ENCODE measurements at places on chromosomes 1 and 21.

DNA sequence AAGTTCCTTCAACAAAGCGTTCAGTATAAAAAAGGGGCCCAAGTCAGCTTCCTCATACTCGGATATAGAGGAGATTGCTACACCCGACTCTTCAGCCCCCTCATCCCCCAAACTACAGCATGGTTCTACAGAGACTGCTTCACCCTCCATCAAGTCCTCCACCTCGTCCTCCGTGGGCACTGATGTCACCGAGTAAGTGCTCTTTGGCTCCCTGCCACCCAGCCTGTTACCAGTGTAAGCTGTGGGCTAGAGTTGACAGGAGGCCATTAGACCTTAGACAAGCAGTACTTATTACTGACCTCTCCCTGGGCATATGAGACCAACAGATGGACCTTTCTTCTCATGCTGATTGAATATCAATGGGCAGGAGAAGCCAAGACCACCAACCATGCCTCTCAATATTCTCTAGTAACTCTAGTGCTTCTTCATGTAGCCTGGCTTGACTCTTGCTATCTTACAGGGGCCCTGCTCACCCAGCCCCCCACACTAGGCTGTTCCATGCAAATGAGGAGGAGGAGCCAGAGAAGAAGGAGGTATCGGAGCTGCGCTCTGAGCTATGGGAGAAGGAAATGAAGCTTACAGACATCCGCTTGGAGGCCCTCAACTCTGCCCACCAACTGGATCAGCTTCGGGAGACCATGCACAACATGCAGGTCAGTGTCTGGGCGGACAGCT is 20.9 kb upstream of the IPO9 start:
- DNase-seq = peak; percentile 30

- no peak for DNase-seq
Measured at GRCh38 chr1:38098101-38098847, 51.7 kb upstream of the POU3F1 start.

DNA sequence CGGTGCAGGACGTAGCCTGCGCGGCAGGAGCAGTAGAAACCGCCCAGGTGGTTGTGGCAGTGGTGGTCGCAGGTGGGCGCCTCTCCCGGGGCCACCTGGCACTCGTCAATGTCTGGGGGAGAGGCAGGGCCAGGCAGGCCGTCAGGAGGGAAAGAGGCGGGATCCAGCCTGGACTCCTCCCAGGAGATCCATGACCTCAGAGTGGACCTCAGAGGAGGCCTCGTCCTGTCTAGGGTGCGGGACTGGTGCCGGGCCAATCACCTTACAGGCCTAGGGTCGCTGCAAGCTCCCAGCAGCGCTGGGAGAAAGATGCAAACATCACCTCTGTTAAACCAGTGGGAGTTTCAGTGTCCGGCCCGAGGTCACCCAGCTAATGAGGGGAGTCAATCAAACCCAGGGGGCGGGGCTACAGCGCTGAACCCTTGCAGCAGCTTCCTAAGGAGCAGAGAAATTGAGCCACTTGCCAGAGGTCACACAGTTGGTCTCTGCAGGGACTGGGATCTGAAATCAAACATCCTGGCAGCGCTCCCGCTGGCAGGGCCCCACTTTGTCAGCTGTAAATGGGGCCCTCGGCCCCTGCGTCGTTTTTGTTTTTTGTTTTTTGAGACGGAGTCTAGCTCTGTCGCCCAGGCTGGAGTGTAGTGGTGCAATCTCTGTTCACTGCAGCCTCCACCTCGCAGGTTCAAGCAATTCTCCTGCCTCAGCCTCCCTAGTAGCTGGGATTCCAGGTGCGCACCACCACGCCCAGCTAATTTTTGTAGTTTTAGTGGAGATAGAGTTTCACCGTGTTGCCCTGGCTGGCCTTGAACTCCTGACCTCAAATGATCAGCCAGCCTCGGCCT is 1.4 kb downstream of the MASP2 start:
- no peak for DNase-seq

DNA sequence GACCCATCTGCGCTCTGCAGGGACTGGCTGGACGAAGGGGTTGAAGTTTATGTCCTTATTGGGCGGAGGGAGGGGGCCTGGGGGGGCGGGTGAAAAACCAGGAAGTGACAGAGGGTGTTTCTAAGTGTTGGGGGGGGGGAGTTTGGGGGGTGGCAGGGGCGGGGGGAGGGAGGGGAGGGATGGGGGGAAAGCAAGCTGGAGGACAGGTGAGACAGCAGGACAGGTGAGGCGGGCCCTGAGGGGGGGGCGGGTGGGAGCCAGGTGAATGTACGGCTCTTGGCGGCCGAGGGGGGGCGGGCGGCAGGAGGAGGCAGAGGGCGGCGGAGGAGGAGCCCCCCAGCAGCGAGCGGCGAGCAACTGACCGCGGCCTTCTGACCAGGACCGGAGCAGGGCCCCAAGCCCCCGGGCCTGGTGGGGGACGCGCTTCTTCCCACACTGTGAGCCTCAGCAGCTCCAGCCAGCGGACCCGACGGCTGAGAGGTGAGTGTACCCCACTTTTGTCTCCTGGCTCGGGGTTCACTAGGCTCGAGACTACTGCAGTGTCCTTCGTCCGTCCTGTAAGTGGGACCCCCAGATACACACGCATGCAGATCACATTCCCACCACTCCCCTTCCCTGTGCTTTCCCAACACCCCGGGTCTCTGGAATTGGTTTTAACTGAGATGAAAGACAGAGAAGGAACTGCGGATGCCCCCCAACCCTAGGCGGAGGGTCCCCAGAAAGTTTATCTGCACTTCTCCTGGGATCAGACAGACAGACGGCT is at the start of gene ZBTB7B:
Gene ZBTB7B, plus strand, starts transcription at position 339 of the 763 bp plus-strand sequence. CDS start 11,859 bp downstream, outside the sequence.
- DNase-seq = no peak

- DNase-seq = no peak
Measured at GRCh38 chr1:197218857-197219256, 49.2 kb upstream of the CRB1 start.

GRCh38 chr1:3410142-3410925 is 44.1 kb upstream of the ARHGEF16 start:
- peak; percentile 51 for DNase-seq

DNA sequence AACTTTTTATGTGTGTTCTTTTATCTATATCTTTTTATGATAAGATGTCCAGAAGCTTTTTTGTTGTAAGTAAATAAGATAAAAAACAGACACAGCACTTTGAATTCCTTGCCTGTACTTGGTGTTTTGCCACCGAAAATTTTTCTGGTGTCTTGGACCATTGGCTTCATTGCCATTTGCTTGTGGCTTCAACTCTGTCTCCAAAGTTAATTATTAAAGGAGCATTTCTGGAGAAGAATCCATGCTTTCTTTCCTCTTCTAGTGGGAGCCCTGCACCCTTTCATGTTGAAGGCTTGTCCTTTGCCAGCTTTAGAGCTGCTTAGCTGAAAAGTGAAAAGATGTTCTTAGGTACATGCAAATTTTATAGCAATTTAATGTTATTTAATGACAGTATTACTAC is 112.2 kb downstream of the DYRK1A start:
- no peak for DNase-seq

GRCh38 chr1:52599236-52599635 is 2.9 kb upstream of the GPX7 start:
- no peak for DNase-seq

GRCh38 chr1:151367658-151368392 is 4.7 kb downstream of the SELENBP1 start:
- DNase-seq = no peak

- DNase-seq = no peak
Measured at GRCh38 chr1:177333936-177334595, 163.3 kb downstream of the BRINP2 start.

DNA sequence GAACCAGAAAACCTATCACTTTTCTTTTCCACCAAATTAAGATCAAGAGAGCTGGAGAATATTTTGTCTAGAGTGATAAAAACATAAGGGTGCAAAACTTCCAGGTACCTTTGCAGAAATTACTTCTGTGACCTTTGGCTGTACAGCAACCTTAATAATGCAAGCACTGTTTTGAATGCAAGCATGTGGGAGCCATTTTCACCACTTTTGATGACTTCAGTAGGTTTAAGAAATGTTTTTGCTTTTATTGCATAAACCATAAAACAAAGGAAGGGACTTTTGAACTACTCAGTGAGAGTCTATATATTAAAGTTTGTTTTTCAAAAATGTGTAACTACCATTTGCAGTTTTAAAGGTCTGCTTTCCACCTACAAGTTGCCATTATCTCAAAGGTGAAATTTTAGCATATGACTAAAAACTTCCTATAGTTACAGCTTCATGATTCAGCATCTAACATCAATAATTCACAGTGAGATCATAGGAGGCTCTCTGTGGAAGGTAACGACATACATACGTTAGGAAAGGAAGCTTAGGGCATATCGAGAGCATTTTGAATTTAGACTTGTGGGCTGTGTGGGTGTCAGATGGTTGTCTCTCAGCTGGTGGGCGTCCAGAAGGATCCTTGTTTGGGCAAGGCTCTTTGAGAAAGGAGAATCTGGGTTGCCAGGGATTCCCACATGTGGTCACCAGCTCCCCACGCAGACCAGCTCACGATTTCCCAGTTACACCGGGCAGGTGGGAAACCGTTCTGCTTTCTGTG is 1.1 kb upstream of the GADD45A start:
- DNase-seq = no peak

DNA sequence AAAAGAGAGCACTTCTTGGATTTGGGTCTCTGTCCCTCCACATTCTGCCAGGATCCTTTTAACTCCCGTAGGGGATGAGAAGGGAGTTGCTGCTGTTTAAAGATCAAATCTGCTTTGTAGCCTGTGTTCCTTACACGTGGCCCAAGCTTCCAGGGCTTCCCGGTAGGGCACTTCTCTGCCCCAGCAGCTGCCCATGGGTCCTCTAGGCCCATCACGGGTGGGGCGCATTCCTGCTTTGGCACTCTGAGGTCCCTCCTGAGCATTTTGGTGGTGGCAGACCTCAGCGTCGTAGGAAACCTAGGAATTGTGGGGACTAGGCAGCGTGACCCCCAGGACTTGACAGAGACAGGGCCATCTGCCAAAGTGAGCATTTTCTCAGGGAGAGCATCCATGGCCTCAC is 420.3 kb upstream of the VAMP3 start:
- DNase-seq = no peak
